Activated naive CD4-positive, alpha-beta T cell treated with anti-CD3 and anti-CD28 coated beads, Interleukin-2, amount 10 ng/mL, durations not matched to agents 7 days and 5 days (primary cell): ENCODE measurements at places on chromosomes 5 and 9.

DNA sequence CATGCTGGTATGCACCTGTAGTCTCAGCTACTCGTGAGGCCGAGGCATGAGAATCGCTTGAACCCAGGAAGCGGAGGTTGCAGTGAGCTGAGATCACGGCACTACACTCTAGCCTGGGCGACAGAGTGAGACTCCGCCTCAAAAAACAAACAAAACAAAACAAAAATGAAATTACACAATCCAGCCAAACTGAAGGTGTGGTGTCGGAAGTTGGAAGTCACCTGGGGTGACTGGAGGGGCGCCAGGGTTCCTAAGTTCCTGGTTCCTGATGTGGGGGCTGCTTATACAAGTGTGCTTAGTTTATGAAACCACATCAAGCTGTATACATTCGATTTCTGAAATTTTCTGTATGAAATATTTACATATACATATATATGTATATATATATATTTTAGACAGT is 3.7 kb upstream of the DOLPP1 start:
- no peak for DNase-seq
- no peaks in the 10 kb centered on the region for H3K36me3 ChIP-seq
- H3K4me3 ChIP-seq: no peak overlapping the region
- peaks cover 31% of the 10 kb centered on the region for H3K4me1 ChIP-seq
- no peaks in the 10 kb centered on the region for H3K27me3 ChIP-seq
- no peak overlapping the region for H3K27ac ChIP-seq

DNA sequence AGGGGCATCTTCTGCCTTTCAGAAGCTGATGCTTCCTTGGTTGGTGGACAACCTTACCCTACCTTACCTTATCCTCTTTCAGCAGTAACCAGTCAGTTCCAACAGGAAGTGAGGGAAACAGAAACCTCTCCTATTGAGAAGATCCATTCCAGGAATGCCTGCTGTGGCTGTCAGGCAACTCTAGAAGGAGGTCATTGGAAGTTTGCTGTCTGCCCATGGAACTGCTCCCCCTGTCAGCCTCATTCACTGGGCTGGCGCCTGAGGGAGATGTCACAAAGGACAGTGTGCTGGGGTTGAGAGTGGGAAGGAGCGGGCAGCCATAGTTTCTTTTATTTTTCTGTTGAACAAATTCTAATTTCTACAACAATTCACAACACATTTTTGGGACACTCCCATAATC is 54.7 kb downstream of the IRX1 start:
- no peaks in the 10 kb centered on the region for H3K36me3 ChIP-seq
- no peaks in the 10 kb centered on the region for H3K4me1 ChIP-seq
- no peak overlapping the region for H3K4me3 ChIP-seq
- no peak for DNase-seq
- no peaks in the 10 kb centered on the region for H3K27me3 ChIP-seq

DNA sequence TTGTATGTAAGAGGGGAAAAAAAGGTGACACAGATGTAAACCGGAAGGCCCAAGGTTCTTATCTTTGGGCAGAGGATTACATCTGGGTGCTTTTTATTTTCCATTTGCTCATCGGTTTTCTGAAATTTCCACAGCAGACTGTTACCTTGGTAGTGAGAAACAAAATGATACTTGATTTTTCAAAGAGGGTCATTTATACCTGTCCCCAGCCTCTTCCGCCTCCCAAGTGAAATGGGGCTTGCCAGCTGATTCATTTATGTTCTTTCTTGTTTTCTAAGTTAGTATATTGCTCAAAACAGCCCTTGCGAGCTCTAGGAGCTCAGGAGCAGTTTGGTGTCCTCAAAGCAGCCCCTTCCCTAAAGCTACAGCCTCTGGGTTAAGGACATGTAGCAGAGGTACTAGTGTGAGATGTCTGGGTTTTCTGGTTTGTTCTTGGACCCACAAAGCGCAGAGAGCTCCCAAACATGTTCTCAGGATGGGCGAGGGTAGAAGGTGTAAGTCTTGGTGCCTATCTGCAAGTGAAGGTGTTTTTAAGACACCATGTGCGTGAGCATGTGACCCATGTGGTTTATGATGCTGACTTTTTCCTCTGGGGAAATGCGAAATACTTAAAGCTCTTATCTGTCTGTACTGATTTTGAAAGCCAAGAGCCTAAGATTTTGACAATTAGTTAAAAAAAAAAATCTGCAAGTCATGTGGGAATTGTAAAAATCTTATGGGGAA is 38.3 kb downstream of the DAPK1 start:
- H3K4me3 ChIP-seq: no peak overlapping the region
- DNase-seq: no peak
- H3K27me3 ChIP-seq: no peaks in the 10 kb centered on the region

DNA sequence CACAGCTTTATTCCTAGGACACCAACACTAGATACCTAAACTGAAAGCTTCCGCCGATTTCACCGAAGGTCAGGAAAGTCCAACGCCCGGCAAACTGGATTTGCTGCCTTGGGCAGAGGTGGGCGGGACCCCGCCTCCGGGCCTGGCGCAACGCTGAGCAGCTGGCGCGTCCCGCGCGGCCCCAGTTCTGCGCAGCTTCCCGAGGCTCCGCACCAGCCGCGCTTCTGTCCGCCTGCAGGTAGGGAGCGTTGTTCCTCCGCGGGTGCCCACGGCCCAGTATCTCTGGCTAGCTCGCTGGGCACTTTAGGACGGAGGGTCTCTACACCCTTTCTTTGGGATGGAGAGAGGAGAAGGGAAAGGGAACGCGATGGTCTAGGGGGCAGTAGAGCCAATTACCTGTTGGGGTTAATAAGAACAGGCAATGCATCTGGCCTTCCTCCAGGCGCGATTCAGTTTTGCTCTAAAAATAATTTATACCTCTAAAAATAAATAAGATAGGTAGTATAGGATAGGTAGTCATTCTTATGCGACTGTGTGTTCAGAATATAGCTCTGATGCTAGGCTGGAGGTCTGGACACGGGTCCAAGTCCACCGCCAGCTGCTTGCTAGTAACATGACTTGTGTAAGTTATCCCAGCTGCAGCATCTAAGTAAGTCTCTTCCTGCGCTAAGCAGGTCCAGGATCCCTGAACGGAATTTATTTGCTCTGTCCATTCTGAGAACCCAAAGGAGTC is at the start of gene CD274:
Gene CD274, plus strand, starts transcription at position 184 of the 733 bp plus-strand sequence. CDS start 5,572 bp downstream, outside the sequence.
- no peaks in the 10 kb centered on the region for H3K27me3 ChIP-seq
- H3K27ac ChIP-seq: peak within 1 kb of the TSS; percentile 90
- peaks cover 2% of the 10 kb centered on the region for H3K36me3 ChIP-seq
- peaks cover 81% of the 10 kb centered on the region for H3K4me1 ChIP-seq

- H3K27me3 ChIP-seq: peaks cover 6% of the 10 kb centered on the region
- peaks cover 15% of the 10 kb centered on the region for H3K4me1 ChIP-seq
- DNase-seq: no peak
- H3K4me3 ChIP-seq: no peak overlapping the region
Observed at GRCh38 chr9:71675105-71675856, 93.0 kb downstream of the CEMIP2 start.

DNA sequence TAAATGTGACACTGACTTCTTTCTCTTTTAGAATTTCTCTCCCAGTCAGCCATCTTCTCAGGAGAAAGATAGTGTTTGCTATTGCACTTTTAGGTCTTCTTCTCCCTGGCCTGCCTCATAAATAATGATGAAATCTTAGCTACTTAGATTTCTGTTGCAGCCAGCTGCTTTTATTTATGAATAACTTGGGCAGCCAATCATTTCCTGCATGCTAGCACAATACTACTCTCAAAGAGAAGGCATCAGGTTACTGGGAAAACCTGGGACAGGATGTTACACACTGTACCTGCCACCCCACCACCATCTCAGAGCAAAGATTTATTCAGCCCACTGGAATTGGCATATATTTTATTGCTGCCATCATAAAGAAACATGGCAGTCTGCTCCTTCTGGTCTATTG is 266.6 kb downstream of the PRELID2 start:
- no peak overlapping the region for H3K27ac ChIP-seq
- no peaks in the 10 kb centered on the region for H3K4me1 ChIP-seq
- H3K27me3 ChIP-seq: no peaks in the 10 kb centered on the region
- no peak for DNase-seq

GRCh38 chr5:93924628-93925027 is 183.2 kb upstream of the POU5F2 start:
- H3K27me3 ChIP-seq: no peaks in the 10 kb centered on the region
- DNase-seq: no peak
- H3K36me3 ChIP-seq: no peaks in the 10 kb centered on the region
- no peak overlapping the region for H3K4me3 ChIP-seq
- H3K4me1 ChIP-seq: no peaks in the 10 kb centered on the region
- H3K27ac ChIP-seq: no peak overlapping the region

- H3K27me3 ChIP-seq: no peaks in the 10 kb centered on the region
- H3K4me3 ChIP-seq: peak overlapping the region; percentile 26
- peaks cover 3% of the 10 kb centered on the region for H3K36me3 ChIP-seq
- DNase-seq: peak; percentile 78
- H3K4me1 ChIP-seq: peaks cover 47% of the 10 kb centered on the region
Observed at GRCh38 chr5:142432961-142433360, 108.1 kb upstream of the SPRY4 start.

DNA sequence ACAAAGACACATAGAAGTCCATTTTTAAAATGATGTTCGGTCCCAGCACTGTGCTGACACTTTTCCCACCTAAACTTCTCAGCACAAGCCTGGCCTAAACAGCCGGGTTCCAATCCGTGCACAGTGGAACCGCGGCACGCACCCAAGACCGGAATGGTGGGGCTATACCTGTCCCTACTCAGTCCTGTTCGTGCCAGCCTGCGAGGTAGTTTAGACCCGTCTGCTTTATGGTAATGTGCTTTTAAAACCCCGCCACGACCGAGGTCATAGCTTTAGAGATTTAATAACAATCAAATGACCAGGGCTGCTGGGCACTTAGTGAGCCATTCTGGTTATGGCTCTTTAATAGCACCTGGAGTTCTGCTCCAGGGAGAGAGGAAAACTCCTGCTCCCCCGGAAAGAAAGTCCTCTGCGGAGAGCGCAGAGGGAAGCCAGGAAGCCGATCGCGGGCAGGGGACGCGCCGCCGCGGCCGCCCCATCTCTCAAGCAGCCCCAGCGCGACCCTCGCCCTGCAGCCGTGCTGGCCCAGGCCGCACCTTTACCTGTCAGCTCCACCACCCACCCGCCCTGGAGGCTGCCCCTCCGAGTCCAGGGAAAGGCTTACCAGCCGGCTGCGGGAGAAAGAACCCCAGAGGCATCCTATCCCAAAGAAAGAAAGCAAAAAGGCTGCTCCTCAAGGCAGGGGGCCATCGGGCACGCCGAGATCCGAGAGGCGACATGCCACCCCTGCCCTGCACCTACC is 511 bp downstream of the ARL15 start:
- H3K4me1 ChIP-seq: peaks cover 37% of the 10 kb centered on the region
- peak overlapping the region; percentile 89 for H3K27ac ChIP-seq
- no peaks in the 10 kb centered on the region for H3K36me3 ChIP-seq
- H3K27me3 ChIP-seq: peaks cover 16% of the 10 kb centered on the region
- peak overlapping the region; percentile 86 for H3K4me3 ChIP-seq

- no peak overlapping the region for H3K27ac ChIP-seq
- H3K36me3 ChIP-seq: no peaks in the 10 kb centered on the region
- no peak for DNase-seq
- no peaks in the 10 kb centered on the region for H3K27me3 ChIP-seq
- H3K4me1 ChIP-seq: no peaks in the 10 kb centered on the region
Observed at GRCh38 chr9:17330097-17330496, 195.3 kb downstream of the CNTLN start.

DNA sequence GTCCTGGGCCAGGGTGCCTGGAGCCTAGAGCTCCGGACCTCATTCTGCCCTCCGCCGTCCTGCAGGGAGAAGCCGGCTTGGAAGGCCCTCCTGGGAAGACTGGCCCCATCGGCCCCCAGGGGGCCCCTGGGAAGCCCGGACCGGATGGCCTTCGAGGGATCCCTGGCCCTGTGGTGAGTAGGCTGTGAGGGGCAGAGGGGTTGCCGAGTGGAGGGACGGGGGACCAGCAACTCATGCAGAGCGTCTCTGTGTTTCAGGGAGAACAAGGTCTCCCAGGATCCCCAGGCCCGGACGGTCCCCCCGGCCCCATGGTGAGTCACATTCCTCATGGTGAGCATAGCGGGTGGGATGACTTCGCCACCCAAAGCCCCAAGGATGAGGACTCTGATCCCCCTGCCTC is 62.0 kb upstream of the FCN2 start:
- H3K27me3 ChIP-seq: no peaks in the 10 kb centered on the region
- no peaks in the 10 kb centered on the region for H3K36me3 ChIP-seq
- DNase-seq: no peak
- H3K4me3 ChIP-seq: no peak overlapping the region
- H3K4me1 ChIP-seq: no peaks in the 10 kb centered on the region
- H3K27ac ChIP-seq: no peak overlapping the region

GRCh38 chr9:125043148-125043547 is 100.2 kb downstream of the SCAI start:
- H3K4me3 ChIP-seq: no peak overlapping the region
- H3K4me1 ChIP-seq: no peaks in the 10 kb centered on the region
- no peaks in the 10 kb centered on the region for H3K27me3 ChIP-seq
- H3K36me3 ChIP-seq: peaks cover 7% of the 10 kb centered on the region
- no peak for DNase-seq
- no peak overlapping the region for H3K27ac ChIP-seq

- no peaks in the 10 kb centered on the region for H3K4me1 ChIP-seq
- H3K27ac ChIP-seq: no peak overlapping the region
- peaks cover 52% of the 10 kb centered on the region for H3K27me3 ChIP-seq
Observed at GRCh38 chr9:114551750-114552685, 35.6 kb upstream of the ATP6V1G1 start.

DNA sequence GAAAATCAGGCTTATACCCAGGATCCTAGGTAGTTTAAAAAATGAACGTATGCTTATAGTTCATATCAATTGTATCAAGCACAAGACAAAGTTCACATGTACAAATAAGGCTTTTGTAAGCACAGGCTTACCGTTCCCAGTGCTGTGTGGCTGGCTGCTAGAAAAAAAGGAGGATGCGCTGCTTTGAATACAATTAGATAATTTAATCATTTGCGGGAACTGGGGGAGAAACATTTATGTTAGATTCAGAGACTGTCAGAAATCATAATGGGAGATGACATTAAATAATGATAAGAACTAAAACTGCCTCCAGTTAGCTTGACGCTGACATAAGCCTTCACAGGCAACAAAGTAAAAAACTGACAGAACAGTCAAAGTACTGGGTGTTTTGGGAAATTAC is 93.2 kb downstream of the FNBP1 start:
- peak overlapping the region; percentile 5 for H3K27ac ChIP-seq
- H3K4me3 ChIP-seq: no peak overlapping the region
- H3K4me1 ChIP-seq: peaks cover 47% of the 10 kb centered on the region
- H3K27me3 ChIP-seq: no peaks in the 10 kb centered on the region

GRCh38 chr5:17154211-17154996 is 63.0 kb upstream of the BASP1 start:
- no peaks in the 10 kb centered on the region for H3K4me1 ChIP-seq
- DNase-seq: no peak
- no peaks in the 10 kb centered on the region for H3K27me3 ChIP-seq
- no peaks in the 10 kb centered on the region for H3K36me3 ChIP-seq

GRCh38 chr5:115988002-115988401 is 25.7 kb downstream of the LVRN start:
- DNase-seq: no peak
- no peaks in the 10 kb centered on the region for H3K4me1 ChIP-seq
- H3K4me3 ChIP-seq: no peak overlapping the region
- no peak overlapping the region for H3K27ac ChIP-seq
- H3K36me3 ChIP-seq: no peaks in the 10 kb centered on the region

DNA sequence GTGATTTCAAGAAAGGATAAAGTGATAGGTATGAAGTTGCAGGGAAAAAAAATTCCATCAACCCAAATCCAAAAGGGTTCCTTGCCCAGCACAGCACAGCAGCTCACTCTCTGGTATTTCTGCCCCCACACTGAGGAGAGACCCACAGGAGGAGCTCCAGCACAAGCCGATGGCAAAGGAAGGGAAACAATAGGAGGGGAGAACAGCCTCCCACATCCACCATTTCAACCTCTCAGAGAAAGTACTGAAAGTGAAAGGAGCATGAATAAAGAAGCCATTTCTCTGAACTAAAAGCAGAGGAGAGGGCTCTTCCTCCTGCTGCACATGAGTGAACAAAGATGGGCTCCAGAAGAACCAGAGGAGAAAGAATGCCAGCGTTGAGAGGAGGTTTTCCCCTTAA is 54.9 kb upstream of the ZSWIM6 start:
- DNase-seq: peak; percentile 42
- peak overlapping the region; percentile 30 for H3K4me3 ChIP-seq
- H3K27me3 ChIP-seq: no peaks in the 10 kb centered on the region
